ENCODE measurements at places on chromosomes 6 and 20.

DNA sequence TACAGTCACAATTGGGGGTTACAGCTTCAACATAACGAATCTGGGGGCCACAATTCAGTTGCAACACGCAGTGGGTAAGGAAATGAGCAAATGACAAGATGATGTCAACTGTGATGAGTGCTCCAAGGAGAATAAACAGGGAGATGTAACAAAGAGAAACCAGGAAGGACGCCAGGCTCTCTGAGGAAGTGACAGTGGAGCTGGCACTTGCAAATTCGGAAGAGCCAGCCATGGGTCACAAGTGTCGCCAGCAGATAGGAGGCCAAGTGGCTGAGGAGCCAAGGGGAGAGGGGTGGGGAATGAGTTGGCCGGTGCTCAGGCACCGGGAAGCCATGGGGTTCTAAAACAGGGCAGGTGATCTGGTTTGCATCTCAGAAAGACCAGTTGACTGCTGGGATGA is 136.4 kb downstream of the EYA2 start:
- no peak for DNase-seq

DNA sequence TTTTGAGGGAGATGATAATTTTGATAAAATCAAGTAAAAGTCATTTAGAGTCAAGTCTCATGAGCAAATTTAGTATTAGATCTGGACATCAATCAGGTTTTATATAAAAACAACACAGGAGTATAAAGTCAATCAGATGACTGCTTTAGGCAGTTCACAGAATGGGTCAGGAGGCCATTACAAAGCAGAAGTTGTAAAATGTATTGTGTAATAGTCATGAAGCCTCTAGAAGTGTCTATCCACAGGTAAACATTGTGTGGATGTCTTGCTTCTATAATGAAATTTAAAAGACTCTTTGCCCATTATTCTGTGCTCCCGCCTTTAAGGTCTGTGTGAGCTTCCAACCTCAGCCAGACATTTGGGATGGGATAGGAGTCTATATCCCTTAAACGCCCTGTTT is 28.8 kb downstream of the MAP7 start:
- no peak for DNase-seq

GRCh38 chr20:37853823-37854375 is 49.0 kb upstream of the VSTM2L start:
- DNase-seq = no peak

- DNase-seq = no peak
These were observed 7.6 kb upstream of the ADIG start for GRCh38 chr20:38573413-38573812.

- no peak for DNase-seq
These were observed 369.2 kb downstream of the HAO1 start for GRCh38 chr20:7571101-7571500.

- no peak for DNase-seq
These were observed 29.2 kb downstream of the GOPC start for GRCh38 chr6:117573006-117573680.

DNA sequence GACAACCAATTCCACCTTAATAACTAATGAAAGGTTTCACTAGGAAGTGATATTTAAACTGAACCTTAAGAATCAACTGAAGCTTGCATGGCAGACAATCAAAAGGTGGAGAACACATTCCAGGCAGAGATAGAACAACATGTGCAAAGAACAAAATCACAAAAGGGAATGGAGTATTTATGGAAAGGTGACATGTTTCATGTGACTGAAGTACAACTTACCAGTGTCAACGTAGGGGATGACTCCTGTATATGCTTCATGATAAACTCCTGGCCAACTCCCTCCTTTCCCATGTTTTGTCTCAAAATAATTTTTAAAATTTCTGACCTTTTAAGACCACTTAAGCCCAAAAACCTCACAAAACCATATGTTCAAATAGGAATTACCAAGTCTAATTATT is 6.6 kb downstream of the PLN start:
- no peak for DNase-seq

GRCh38 chr6:158488065-158488464 is 71.8 kb upstream of the TMEM181 start:
- peak; percentile 90 for DNase-seq

DNA sequence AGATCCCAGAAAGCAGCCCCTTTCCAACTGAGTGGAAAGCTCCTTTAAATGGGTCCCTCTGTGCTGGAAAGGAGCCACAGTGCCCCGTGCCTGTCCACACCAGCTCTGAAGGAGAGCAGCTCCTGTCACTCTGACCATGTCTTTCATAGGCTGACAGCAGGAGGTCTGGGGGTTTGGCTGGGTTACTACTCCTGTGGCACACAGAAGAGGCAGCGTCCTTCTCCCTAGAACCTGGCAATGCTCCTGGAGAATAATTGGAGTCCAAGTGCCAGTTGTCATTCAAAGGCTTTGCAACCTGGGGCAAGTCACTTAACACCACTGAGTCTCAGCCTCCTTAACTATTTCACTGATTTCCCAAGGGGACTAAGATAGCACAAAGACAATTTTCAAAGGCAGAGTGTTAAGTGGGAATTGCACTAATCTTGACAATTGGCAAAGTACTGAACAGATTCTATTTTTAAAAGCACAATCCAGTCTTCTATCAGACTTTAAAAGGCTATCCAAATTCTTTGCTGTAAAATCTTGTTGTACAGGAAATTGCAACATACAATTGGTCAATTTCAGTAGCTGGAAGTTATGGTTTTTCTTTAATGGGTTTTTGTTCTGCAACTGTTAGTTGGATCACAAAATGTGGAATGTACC is 457.2 kb downstream of the KIF16B start:
- DNase-seq = no peak

- DNase-seq = no peak
These were observed 60.0 kb upstream of the PBOV1 start for GRCh38 chr6:138278326-138278725.

- DNase-seq = no peak
These were observed 21.1 kb downstream of the STX11 start for GRCh38 chr6:144171406-144171805.

GRCh38 chr6:150196942-150197745 is 54.3 kb downstream of the PPP1R14C start:
- peak; percentile 26 for DNase-seq

DNA sequence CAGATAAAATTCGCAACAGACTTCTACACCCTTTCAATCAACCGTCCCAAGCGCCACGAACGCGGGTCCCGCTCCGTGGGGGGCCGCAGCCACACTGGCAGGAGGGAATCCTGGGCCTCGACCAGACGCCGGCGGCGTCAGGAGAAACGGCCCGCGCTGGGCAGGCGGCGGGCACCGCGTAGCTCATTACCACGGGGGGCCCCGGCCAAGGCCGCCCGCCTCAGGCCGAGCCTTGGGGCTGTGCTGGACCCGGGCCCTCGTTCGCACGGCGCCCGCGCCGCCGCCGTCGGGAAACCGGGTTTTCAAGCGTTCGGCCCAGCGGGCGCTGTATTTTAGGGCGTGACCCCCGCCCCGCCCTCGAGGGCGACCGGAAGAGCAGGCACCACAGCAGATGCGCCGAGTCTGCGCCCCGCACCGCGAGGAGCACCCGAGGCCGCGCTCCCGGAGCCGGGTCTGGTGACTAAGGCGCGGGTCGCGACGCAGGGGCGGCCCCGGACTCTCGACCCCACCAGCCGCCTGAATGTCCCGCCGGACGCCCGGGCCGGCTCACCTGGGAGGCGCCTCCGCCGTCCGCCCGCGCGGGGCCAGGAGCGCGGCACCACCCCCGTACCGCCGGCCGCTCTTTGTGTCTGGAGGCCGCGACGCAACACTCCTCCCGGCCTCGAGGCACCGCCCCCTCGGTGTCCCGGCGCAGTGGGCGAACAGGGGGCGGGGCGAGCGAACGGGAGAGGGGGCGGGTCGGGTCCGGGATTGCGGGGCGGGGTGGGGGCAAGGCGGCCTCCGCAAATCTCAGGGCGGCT is at the start of gene NINL:
Gene NINL (minus strand): TSS at position 627 of the 800 bp plus-strand sequence. CDS start 58,944 bp downstream, outside the sequence.
- DNase-seq = peak; percentile 66

GRCh38 chr6:6932341-6932740 is 175.4 kb upstream of the RREB1 start:
- no peak for DNase-seq

DNA sequence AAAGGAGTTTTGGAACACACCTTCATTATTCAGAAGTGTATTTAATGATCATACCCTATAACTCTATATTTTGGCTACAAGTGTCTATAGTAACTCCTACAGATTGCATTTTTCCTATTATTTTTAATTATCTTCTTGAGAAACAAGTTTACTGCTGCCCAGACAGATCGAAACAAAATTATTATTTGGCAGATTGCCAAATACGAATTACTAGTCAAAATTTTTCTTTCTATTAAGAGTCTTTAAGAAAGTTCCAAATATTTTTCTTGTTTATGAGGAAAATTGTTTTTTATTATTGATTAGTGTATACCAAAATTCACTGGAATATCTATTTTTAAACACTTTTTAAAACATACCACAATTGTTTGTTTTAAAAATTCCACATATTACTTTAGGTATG is 821.9 kb upstream of the SLC35B3 start:
- no peak for DNase-seq

DNA sequence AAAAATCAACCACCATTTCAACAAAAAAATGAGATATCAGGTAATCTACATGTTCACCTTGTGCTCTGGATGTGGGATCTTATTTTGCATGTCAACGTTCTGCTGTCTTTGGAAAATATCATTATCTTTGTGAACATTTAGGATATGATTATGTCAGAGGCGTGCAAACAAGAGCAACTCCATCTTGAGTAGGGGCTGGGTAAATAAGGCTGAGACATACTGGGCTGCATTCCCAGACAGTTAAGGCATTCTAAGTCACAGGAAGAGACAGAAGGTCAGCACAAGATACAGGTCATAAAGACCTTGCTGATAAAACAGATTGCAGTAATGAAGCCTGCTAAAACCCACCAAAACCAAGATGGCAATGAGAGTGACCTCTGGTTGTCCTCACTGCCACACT is 28.8 kb upstream of the ZBTB24 start:
- no peak for DNase-seq

DNA sequence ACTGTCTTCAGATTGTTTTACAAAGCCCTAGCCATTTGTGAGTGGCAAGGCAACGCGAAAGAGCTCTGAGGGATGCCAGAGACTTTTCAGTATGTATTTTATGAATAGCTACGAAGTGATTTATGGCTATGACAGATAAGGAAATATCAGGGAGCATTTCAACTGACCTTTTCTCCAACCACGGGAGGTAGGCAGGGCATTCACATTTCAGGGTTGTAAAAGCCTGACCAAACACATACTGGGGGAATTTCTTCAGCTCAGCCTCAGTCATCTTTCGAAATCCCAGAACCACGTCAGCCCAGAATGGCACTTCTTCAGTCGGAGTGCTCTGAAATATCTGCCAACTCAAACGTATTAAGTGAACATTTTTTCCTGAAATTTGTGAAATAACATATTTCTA is 10.8 kb downstream of the DDO start:
- DNase-seq = peak; percentile 20

DNA sequence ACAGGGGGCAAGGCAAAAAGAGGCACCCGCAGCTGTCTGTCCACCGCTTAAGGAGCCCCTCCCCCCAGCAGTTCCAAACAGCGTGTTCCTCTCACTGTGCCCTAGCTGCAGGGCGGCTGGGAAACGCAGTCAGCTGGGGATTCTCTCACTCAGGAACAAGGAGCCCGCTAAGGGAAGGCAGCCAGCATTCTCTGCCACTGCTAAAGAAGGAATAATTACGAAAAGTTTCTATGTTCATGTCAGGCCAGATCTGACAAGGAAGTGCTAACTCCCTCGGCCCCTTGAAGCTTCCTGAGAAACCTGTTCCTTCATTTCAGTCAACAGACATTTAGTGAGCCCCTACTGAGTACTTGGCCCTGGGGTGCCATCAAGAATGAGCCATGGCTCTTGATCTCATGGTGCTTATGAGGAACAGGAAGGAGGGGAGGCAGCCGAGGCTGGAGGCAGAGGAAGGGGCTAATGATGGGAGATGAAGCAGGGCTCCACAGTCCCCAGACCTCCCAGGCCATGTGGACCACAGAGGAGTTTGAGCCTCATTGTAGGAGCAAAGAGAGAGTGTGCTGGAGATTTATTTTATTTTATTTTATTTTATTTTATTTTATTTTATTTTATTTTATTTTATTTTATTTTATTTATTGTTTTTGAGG is 101.7 kb upstream of the PMEPA1 start:
- DNase-seq = no peak

GRCh38 chr6:106446287-106446885 is 85.9 kb downstream of the CRYBG1 start:
- DNase-seq = peak; percentile 39

- DNase-seq = no peak
These were observed 121.8 kb upstream of the SLC35B3 start for GRCh38 chr6:8557014-8557748.

GRCh38 chr6:36594816-36595643 is 868 bp downstream of the SRSF3 start:
- peak; percentile 74 for DNase-seq

GRCh38 chr6:139334806-139335446 is 39.5 kb downstream of the CITED2 start:
- peak; percentile 97 for DNase-seq

DNA sequence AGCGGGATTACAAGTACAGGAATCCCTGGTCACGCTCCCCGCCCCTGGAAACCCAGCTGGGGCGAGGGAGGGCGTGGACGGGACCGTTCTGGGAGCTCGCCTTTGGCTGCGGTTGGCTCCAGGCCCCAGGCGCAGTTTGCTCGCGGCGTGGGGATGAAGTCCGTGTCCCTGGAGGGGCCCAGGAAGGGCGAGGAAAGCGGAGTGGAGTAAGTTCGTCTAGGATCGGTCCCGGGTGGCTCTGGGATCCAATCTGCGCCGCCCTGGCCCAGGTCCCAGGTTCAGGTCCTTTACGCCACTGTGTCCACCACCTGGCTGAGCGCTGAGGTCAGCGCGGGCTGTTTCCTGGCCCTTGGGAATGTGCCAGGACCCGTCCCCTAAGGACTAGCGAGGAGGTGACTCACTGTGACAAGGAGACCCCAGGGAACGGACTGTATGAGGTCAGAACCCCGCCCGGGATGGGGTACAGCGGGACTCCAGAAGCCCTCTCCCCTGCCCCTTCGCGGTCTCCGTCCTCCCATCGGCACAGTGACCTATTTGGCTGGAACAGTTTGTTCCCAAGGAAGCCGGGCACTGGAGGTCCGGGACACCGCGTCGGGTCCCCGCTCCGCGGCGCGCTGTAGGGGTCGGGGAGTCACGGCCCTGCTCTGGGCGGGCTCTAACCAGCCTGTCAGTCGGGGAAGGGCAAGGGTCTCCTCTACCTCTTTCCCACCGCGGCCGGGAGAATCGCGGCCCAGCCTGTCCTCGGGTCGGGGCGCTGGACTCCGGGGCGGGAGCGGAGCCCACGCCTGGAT is 724 bp downstream of the CDKN1A start:
- DNase-seq = peak; percentile 57

DNA sequence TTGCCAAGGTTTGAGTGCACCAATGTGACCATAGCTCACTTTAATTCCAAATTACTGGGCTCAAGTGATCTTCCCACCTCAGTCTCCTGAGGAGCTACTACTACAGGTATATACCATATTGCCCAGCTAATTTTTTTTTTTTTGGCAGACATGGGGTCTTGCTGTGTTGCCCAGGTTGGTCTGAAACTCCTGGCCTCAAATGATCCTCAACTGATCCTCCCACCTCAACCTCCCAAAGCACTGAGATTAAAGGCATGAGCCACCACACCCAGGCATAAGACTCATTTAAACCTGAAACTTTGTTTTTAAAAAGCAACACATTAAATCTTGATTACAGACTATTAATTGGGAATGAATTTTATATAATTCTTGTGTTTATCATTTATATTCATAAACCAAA is 67.7 kb downstream of the ARHGAP18 start:
- DNase-seq = no peak

- DNase-seq = no peak
These were observed 16.7 kb downstream of the PDRG1 start for GRCh38 chr20:31934968-31935764.

GRCh38 chr20:7038029-7038428 is 270.5 kb downstream of the BMP2 start:
- no peak for DNase-seq
